ENCODE measurements at places on chromosomes 11 and 22. TPM values are rescaled to one million over a fixed set of nuclear protein-coding genes. Genes with fewer than 3 reads are reported as not detected.

Gene MPZL3
- 0.12 TPM for total RNA-seq

Gene TRIM49
- total RNA-seq: not detected

Gene CRACR2B
- total RNA-seq: 43.9 TPM

Gene CDCA5
- total RNA-seq: 14.6 TPM

Gene USP35
- 25.1 TPM for total RNA-seq

- H3K4me3 ChIP-seq: no peak overlapping the region
- no peak for DNase-seq
- no peaks in the 10 kb centered on the region for H3K4me1 ChIP-seq
- H3K27ac ChIP-seq: no peak overlapping the region
Observed at GRCh38 chr11:92852946-92853345, 116.5 kb upstream of the MTNR1B start.

GRCh38 chr11:98834776-98835175, 186.0 kb upstream of the CNTN5 start:
- no peak overlapping the region for H3K4me3 ChIP-seq
- no peaks in the 10 kb centered on the region for H3K4me1 ChIP-seq
- H3K36me3 ChIP-seq: no peaks in the 10 kb centered on the region
- no peaks in the 10 kb centered on the region for H3K27me3 ChIP-seq
- H3K27ac ChIP-seq: no peak overlapping the region
- DNase-seq: no peak

DNA sequence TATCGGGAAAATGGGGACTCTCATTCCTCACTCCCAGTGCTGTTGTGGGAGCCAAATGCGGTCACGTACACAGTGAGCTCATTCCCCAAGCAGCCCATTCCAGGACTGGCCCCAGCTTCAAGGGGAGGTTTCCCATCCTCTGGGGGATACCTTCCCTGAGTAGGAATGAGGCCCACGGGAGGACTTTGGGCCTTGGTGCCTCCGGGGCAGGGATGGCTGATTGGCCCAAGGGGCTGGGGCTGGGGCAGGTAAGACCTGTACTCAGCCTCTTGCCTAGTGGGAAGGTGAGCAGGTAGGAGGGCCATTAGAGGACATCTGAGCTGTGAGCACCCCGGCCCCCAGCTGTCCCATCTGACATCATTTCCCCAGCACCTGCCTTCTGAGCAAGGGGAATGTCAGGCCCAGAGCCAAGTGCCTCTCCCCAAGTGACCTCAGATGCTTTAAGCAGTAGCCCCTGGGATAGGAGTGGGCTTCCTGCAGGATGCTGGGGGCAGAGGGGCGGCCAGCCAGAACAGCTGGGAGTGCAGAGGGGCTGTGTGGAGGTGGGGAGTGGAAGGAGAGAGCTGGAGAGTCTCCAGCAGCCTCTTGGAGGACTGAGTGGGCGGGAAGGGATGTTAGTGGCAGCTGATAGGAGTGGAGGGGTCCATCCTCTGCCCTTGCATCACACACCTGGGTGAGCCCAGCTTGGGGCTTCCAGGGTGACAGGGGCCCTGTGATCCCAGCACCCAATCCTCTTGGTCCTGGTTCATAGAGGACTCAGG, 58.4 kb downstream of the CD82 start:
- no peaks in the 10 kb centered on the region for H3K27me3 ChIP-seq
- no peaks in the 10 kb centered on the region for H3K4me1 ChIP-seq
- no peak overlapping the region for H3K27ac ChIP-seq

- no peaks in the 10 kb centered on the region for H3K36me3 ChIP-seq
- H3K27me3 ChIP-seq: no peaks in the 10 kb centered on the region
- DNase-seq: no peak
- no peak overlapping the region for H3K4me3 ChIP-seq
- no peak overlapping the region for H3K27ac ChIP-seq
Observed at GRCh38 chr11:60389279-60389910, 6.9 kb upstream of the MS4A14 start.

- peaks cover 23% of the 10 kb centered on the region for H3K36me3 ChIP-seq
- no peak overlapping the region for H3K27ac ChIP-seq
- H3K27me3 ChIP-seq: no peaks in the 10 kb centered on the region
- H3K4me3 ChIP-seq: no peak overlapping the region
Observed at GRCh38 chr11:3036419-3036818, 20.8 kb downstream of the CARS1 start.

DNA sequence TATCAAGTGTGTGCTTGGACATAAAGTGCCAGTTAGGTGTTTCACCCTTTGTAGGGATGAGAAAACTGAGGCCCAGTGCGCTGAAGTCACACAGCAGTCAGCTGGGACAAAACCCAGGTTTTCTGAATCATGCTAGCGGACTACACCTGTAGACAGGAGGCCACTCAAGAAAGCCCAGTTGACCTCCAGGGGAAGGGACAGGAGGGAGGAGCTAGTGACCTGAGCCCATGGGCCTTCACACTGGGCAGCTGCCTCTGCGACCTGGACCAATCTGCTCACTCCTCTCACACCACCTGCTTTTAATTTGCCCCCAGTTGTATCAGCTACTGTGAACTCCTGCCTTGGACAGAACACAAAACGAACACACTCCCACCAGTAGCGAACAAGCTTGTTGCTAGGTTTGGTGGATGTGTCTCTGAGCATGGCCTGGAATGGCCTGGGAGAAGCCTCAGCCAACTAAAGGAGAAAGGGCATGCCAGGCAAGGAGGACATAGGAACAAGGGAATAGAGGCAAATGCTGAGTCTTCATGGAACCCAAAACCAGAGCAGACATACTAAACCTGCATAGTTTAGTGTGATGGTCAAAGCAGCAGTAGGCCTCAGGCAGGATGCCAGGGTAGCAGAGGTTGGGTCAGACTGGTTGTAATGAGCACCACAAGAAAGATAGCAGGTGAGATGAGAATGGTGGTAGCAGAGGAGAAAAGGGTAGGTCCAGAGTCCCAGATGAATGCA, 7.2 kb downstream of the LMO1 start:
- no peak for DNase-seq
- peaks cover 8% of the 10 kb centered on the region for H3K4me1 ChIP-seq
- no peak overlapping the region for H3K4me3 ChIP-seq
- H3K27me3 ChIP-seq: peaks cover 16% of the 10 kb centered on the region
- no peaks in the 10 kb centered on the region for H3K36me3 ChIP-seq
- H3K27ac ChIP-seq: no peak overlapping the region

DNA sequence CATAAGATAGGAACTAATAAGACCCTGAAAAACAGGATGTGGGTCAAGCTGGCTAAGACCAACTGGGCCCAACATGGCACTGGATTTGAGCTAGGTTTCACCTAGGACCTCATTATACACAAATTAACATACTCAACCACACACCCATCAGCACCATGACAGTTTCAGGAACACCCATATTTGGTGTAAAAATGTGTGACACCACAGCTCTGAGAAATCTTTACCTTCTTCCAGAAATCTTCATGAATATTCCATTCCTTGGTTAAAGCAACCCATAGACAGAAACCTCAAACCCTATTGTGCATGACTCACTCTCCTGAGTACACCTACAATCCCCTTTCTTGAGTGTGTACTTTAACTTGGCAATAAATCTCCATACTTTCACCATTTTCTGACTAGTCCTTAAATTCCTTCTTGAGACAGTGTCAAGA, 378.8 kb downstream of the DYNC2H1 start:
- DNase-seq: no peak
- H3K27ac ChIP-seq: no peak overlapping the region
- H3K4me3 ChIP-seq: no peak overlapping the region
- H3K27me3 ChIP-seq: no peaks in the 10 kb centered on the region
- no peaks in the 10 kb centered on the region for H3K4me1 ChIP-seq

GRCh38 chr11:68259122-68259959, 12.4 kb downstream of the C11orf24 start:
- H3K4me1 ChIP-seq: no peaks in the 10 kb centered on the region
- H3K4me3 ChIP-seq: no peak overlapping the region
- peaks cover 11% of the 10 kb centered on the region for H3K36me3 ChIP-seq

DNA sequence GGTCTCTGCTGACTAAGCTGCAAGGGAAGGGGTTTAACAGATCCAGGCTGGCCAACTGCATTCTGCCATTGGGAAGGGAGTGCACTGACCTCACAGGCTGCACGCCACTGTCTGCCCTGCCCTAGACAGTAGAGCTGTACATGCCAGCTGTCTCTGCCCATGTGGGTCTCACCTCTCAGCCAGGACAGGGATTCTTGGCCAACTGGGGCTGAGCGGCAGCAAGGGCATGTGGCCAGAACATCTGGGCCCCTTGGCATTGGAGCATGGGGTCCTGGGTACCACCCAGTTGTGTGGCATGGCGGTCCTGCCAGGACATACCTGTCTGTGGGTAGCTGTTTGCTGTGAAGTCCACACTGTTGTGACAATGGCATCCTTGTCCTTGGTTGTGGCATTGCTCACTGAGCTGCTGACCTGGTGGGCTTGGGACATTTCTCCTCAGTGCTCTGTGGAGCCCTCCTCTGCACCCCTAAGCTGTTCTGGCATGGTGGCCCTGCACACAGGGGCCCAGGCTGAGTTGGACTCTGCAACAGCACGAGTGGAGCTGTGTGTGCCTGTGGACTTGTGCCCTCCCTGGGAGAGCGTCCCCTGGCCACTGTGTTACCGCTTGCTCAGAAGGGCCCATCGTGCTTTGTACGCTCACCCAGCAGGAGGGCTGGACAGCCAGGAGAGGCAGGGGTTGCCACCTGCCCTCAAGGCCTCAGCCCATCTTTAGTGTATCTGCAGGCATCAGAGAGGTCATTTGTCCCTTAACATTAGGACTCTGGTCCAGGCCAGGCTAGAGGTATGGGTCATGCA, 46.7 kb downstream of the MED15 start:
- no peaks in the 10 kb centered on the region for H3K27me3 ChIP-seq
- no peak for DNase-seq
- H3K4me1 ChIP-seq: peaks cover 55% of the 10 kb centered on the region

DNA sequence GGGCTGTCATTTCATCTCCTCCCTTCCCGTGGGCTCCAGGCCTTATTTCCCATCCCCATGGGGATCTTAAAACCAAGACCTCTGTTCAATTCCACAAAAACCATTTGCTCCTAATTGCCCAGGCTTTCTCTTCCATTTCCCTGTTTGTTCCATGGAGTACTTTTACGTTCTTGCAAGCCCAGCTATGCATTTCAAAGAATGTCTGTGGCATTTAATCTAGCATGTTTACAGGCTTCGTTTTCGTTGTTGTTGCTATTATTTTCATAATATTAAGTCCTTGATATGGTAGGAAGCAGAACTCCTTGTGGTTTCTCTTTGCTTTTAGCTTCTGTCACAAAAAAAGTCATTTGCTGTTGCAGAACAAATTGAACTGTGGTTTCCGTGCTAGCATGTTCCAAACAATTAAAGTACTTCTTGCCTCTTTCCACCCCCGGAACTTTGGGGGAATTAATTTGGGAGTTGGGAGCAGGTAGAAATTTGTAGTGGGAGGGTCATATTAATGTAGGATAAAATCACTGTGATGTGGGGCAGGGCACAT, 68.1 kb upstream of the SLC22A12 start:
- H3K4me1 ChIP-seq: no peaks in the 10 kb centered on the region
- H3K4me3 ChIP-seq: no peak overlapping the region
- no peak for DNase-seq
- H3K27me3 ChIP-seq: peaks cover 31% of the 10 kb centered on the region
- no peak overlapping the region for H3K27ac ChIP-seq

DNA sequence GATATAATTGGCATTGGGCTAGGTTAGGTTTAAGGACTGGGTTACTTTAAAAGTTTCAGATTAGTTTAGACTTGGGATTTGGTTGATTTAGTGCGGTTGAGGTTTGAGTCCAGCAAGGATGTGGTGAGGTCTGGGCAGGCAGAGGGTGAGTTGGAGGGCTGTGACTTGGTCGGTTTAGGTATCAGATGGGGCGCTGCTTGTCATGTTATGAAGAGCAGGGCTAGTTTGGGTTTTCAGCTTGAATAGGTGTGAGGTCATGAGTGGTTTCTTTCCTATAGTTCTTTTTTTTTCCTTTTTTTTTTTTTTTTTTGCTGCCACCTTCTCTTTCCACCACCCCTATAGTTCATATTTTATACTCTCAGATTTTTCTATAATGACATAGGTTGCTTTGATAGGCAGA, 4.8 kb downstream of the CLCF1 start:
- no peaks in the 10 kb centered on the region for H3K27me3 ChIP-seq
- H3K4me1 ChIP-seq: peaks cover 2% of the 10 kb centered on the region
- H3K4me3 ChIP-seq: no peak overlapping the region
- H3K27ac ChIP-seq: no peak overlapping the region

DNA sequence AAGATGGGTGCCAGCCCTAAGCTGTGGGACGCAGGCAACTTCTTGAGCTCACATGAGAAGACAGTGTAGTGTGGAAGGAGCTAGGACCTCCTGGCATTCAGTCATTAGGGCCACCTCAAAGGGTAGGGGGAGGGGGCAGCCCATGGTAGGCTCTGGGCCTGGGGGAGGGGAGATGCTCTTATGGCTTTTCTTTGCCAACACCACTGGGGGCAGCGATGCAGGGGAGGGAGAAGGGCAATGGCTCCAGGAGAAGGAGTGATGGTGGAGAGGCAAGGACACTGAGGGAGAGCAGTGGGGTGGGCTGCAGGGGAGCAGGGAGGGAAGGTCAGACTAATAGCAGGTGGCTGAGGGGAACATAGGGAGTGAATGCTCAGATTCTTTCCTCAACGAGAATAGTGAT, 63.3 kb upstream of the SUSD2 start:
- H3K4me3 ChIP-seq: no peak overlapping the region
- no peak overlapping the region for H3K27ac ChIP-seq
- peaks cover 12% of the 10 kb centered on the region for H3K4me1 ChIP-seq
- peaks cover 27% of the 10 kb centered on the region for H3K36me3 ChIP-seq
- no peaks in the 10 kb centered on the region for H3K27me3 ChIP-seq
- no peak for DNase-seq

GRCh38 chr11:111645657-111646316, 43.5 kb downstream of the SIK2 start:
- H3K4me1 ChIP-seq: no peaks in the 10 kb centered on the region
- no peaks in the 10 kb centered on the region for H3K27me3 ChIP-seq
- H3K27ac ChIP-seq: no peak overlapping the region
- no peak overlapping the region for H3K4me3 ChIP-seq
- no peaks in the 10 kb centered on the region for H3K36me3 ChIP-seq

DNA sequence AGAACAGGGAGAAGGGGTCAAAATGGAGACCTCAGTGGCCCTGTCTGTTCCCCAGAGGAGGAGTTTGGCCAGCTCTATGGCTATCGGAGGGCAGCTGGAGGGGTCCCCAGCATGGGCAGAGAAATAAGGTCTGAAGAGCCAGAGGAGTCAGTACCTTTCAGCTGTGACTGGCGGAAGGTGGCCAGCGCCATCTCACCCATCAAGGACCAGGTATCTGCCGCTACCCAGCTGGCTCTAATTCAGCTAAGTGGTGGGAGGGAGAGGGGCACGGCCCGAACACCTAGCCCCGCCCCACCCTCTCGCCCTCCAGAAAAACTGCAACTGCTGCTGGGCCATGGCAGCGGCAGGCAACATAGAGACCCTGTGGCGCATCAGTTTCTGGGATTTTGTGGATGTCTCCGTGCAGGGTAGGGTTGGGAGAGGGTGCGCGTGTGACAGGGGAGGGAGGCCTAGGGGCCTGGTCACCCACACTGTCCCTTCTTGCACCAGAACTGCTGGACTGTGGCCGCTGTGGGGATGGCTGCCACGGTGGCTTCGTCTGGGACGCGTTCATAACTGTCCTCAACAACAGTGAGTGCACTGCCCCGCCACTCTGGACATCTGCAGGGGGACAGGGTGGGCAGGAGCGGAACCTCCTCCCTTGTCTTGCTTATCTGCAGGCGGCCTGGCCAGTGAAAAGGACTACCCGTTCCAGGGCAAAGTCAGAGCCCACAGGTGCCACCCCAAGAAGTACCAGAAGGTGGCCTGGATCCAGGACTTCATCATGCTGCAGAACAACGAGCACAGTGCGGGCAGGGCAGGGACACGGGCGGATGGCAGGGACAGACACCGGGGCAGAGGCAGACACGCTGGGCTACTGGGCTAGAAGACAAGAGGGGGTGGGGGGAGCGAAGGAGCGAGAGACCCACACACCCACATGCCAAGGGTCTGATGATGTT, 2.8 kb downstream of the CTSW start:
- H3K27me3 ChIP-seq: no peaks in the 10 kb centered on the region
- peaks cover 19% of the 10 kb centered on the region for H3K36me3 ChIP-seq
- no peak for DNase-seq
- H3K4me3 ChIP-seq: no peak overlapping the region
